ENCODE measurements at places on chromosomes 12 and 14.

GRCh38 chr14:24441904-24442239 is 704 bp downstream of the SDR39U1 start:
- no peak for DNase-seq

- DNase-seq, result peak; percentile 18
Observed at GRCh38 chr14:59632381-59632780, 55.8 kb upstream of the CCDC175 start.

DNA sequence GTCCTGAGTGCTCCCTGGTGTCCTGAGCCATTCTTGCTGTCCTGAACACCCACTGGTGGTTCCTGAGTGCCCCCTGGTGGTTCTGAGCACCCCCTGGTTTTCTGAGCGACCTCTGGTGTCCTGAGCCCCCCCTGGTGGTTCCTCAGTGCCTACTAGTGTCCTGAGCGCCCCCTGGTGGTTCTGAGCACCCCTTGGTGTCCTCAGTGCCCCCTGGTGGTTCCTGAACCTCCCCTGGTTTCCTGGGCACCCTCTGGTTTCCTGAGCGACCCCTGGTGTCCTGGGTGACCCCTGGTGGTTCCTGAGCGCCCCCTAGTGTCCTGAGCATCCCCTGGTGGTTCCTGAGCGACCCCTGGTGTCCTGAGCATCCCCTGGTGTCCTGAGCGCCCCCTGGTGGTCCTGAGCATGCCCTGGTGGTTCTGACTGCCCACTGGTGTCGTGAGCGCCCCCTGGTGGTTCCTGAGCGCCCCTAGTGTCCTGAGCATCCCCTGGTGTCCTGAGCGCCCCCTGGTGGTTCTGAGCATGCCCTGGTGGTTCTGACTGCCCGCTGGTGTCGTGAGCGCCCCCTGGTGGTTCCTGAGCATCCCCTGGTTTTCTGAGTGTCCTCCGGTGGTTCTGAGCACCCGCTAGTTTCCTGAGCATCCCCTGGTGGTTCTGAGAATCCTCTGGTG is 473.1 kb downstream of the TMEM121 start:
- no peak for DNase-seq

GRCh38 chr14:102182190-102182589 is 42.5 kb downstream of the WDR20 start:
- peak; percentile 26 for DNase-seq

- no peak for DNase-seq
Observed at GRCh38 chr12:108365324-108365723, 26.2 kb upstream of the CMKLR1 start.

DNA sequence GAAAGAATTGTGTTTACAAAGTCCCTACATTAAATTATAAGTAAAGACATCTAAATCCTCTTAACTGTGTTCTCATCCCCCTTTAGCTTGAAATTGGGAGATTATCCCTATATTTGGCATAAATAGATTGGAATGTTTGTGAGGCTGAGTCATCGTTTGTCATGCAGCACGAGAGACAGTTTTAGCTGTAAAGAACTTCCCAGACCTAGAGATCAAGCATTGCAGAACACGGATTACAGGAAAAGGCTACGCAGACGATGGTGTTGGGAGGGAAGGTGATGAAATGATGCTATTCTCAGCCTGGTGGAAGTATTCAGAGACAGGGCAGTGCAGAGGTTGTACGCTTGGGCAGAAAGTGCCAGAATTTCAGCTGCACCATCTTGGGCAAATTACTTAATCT is 93.8 kb downstream of the PTPRB start:
- DNase-seq, result peak; percentile 96

- no peak for DNase-seq
Observed at GRCh38 chr14:68823434-68824206, 30.8 kb upstream of the ZFP36L1 start.

All from NCI-H226 (cell line).